ENCODE measurements at places on chromosomes 11 and 22.

DNA sequence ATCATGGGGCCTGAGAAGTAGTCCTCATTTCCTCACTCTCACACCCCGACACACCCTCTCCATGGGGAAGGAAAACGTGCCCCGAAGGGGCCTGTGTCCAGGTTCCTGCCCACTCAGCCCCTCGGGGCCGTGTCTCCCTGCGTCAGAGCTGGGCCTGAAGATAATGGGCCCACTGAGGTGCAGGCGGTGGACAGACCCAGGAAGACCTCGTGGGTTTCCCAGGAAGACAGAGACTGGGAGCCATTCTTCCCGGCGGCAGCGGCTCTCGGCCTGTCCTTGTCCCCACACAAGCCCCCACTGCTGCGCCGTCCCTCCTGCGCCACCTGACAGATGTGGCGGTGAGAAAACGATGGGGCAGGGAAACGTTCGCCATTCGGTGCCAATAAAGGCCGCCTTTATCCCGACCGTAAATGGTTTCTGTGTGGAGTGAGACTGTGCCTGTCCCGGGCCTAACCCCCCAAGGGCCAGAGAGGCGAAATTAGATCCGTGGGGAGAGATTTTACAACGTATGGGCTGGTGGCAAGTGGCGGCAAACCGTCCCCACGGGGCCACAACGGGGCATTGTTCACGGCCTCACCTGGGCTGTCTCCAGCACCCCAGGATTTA lies 89.0 kb downstream of the CDKN1C start:
- DNase-seq: no peak

DNA sequence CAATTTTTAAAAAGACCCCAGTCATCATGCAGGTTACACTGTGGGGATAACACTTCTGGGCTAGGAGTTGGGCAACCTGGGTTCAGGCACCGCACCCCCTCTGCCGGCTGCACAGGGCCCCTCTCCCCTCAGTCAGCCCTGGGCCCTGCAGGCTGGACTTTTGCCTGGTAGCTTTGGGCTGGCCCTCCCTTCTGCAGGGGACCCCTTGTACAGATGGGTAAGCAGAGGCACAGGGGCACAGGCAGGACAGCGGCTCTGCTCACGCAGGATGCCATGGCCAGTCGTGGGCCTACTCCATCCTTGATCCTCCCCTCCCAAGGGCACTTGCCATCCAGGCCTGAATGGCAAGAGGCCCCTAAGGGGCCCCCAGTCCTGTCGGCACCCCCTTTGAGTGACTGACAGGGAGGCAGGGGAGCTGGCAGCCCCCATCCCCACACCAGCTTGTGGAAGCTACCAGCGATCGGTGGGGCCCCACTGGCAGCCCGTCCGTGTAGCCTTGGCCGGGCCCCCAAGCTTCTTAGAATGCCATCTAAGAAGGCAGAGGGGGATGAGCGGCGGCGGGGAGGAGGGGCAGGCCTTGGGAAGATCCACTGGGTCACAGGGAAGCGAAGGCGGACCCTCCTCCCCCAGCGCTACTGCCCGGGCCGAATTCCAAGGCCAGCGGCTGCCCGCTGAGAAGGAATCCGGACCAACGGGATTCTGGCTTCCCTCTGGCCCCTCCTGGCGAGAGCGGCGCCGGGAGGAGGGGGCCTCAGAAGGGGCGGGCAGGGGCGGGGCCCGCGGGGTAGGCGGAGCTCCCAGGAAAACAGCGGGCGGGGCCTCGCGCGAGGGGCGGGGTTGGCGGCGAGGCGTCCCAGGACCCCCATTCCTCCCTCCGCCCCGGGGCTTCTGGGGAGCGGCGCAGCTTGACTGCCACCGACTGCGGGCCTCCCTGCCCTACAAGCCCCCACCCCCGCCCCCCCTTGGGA lies 6.8 kb upstream of the CHKA start:
- DNase-seq: no peak

DNA sequence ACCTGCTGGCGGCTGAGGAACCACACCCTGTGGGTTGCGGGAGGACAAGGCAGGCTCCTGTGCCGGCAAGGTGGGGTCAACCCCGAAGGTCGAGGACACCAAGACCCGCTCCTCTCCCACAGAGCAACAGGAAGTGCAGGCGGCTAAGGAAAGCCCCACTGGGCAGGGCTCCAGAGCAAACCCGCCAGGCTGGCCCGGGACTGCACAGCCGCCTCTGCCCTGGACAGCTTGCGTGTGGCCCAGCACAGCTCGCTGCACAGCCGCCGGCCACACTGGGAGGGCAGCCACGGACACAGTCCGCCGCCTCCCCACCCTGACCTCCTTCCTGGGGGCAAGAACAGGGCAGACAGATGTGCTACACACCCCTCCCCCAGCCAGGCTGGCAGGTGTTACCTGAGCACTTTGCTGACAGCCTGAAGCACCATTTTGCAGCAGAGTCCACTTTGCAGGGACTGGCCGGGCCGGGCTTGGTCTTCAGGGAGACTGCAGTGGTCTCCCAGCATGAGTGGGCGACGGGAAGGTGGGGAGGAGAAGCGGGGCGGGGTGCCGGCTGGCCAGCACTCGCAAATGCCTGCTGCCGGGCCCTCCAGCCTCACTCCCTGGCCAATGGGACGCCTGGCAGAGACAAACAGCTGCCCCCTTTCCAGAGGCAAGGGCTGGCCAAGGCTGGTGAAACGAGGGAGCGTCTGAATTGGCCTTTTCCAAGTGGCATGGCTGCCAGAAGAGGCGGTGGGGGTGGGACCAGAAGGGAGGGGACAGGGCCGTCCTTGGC lies at the start of gene MOB2:
Gene MOB2 (minus strand): TSS at position 726 of the 772 bp plus-strand sequence. CDS start 223 bp downstream, at position 503.
- DNase-seq: no peak

DNA sequence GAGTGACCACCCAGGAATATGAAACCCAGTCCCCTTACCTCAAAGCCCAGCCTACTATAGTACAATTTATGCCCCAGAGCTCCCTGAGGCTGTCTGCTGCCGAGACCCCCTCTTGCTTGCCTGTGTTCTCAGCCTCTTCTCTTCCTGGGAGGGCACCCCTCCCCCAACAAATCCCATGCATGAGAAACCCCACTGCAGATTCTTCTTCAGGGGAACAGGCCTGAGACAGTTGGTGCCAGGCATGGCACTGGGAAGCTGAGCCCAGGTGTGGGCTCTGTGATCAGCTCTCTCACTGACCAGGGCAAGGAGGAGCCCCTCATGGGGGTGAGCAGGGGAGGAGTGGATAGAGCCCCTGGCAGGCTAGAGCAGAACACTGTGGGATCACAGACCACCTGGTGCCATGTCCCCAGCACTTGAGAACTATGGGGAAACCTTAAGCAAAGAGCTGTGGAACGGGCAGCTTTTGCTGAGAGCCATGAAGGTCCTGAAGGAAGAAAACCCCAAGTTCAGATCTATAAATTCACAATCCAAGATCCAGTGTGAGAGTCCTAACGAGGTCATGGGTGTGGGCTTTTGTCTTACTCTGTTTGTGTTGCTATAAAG lies 46.5 kb upstream of the TH start:
- DNase-seq: no peak

- DNase-seq: peak; percentile 9
Observed at GRCh38 chr11:58629857-58630256, 7.4 kb downstream of the CNTF start.

DNA sequence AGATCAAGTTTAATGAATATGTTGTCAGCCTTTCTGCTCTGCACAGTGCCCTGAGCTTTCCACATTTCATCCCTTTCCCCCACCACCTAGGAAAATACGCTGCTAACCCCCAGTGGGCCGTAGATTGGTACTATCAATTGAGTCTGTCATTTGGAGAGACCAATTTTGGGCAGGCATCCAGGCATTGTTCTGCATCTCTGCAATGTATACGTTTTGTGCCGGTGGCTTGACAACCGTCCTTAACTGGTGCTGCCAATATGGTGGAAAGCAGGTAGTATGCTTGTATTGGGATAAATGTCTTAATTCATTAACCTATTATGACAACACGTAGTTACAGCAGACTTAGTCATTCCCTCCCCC lies 1.3 kb downstream of the ELMOD1 start:
- DNase-seq: peak; percentile 9

DNA sequence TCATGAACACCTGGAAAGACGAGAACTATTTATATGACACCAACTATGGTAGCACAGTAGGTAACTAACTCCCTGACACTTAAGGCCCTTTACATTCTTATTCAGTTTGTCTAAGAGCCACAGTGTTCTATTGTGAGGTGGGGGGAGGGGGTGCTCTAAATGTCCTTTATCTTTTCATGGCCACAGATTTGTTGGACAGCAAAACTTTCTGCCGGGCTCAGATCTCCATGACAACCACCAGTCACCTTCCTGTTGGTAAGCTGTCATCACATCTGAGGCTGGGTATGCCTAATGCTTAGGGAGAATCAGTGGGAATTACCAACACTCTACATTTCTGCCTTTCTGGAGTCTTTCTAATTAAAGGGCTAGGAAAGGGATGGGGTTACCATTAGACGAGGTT lies 30.7 kb downstream of the EHF start:
- DNase-seq: no peak

- no peak for DNase-seq
Observed at GRCh38 chr11:44310206-44310462, 195 bp upstream of the ALX4 start.

GRCh38 chr11:76152086-76152681 lies 54.1 kb downstream of the WNT11 start:
- DNase-seq: peak; percentile 93

DNA sequence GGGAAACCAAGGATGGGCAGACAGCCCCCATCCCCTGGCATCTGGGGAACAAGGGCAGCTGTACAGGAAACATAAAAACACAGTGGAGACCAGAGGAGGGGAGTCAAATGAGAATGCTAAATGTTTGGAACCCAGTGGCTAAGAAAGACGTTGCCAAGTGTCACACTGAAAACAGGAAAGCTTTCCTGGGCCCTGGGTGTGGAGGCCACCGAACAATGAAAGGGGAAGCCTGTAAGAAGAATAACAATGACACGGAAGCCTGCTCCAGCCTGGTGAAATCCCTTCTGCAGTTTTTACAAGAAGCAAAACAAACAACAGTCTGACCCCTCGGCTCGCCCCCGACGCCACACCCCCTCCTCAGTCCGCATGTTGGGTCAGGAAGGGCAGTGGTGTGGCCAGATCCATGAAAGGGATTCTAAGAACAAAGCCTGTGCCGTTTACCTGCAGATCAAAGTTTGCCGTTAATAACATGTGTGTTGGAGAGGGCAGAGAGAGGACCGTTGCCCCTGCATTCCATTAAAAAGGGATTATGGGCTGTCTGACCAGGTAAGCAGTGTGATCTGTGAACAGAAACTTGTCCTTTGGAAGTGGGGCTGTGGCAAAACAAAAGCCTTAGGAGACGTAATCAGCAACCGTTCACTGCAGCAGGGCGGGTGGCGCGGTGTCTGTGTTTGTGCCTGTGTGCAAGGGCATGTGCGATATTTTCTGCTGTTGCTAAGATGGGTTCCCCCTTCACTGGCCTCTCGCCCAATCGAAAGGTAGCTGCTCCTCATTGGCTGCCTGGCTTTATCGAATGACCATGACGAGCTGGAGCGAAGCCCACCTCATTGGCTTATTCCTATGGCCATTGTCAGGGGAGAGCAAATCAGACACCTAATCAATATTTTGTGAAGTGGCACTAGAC lies 113.7 kb upstream of the BLID start:
- no peak for DNase-seq

- peak; percentile 51 for DNase-seq
Observed at GRCh38 chr11:13238879-13239514, 38.6 kb upstream of the BMAL1 start.

GRCh38 chr22:31676700-31677099 lies 14.7 kb upstream of the PISD start:
- DNase-seq: peak; percentile 95

GRCh38 chr11:134584706-134585445 lies 172.8 kb upstream of the B3GAT1 start:
- no peak for DNase-seq

GRCh38 chr11:32400670-32401369 lies 34.5 kb downstream of the WT1 start:
- no peak for DNase-seq

DNA sequence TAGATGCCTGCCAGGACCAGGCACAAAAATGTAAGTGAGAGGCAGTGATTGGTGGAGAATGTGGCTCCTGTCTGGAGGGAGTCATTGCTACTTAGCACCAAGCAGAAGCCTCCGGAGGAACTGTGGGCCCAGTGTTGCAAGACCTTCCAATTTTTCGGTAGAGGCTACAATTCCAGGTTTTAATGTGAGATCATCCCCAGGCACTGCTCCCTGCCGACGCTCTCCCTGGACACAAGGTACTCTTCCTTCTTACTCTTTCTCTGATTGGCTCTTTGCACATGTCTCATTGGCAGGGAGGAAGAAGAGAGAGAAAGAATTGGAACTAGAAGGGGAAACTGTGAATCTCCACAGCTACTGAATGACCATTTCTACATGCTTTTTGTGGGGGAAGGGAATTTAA lies 53.7 kb upstream of the EP300 start:
- no peak for DNase-seq

DNA sequence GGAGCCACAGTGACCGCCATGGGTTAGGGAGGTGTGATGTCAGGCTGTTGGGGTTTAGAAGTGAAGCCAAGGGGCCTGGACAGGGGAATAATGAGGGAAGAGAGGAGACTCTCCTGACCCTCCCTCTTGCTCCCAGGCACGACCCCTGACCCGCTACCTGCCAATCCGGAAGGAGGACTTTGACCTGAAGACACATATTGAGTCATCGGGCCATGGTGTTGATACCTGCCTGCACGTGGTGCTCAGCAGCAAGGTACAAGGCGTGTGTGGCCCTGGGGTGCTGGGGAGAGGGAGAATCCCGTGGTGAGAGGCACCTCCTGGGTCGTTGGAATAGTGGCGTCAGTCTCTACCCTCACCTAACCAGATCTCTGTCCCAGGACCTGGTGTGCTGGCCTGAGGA lies 29.5 kb downstream of the TREH start:
- no peak for DNase-seq

DNA sequence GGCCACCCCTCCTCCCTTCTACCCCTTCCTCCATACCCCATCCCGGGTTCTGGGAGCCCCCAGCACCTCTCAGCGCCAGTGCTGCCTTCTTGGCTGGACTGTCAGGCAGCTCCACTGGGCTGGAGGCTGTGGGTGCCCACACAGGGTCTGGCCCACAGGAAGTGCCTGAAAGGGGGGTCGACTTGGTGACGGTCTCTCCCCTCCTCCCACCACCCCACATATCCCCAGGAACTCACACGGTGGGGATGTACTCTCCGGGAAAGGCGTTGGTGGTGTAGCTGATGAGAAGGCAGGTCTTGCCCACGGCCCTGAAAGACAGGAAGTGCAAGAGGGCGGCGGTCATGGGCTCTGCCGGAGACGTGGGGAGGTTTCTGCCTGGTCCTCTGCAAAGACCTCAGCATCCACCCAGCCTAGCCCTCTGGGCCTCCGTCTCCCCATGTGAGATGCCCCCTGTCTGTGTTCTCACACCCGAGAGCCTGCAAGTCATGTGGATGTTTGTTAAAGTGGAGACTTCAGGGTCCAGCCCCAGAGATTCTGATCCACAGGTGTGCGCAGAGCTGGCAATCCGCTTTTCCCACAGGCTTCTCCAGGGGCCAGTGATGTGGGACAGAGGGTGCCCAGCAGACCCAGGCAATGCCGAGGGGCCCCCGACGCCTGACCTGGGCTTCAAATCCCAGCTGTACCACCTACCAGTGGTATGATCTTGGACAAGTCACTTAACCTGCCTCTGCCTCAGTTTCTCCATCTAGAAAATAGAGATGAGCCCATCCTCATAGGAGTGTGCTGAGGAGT lies 2.5 kb downstream of the RAC2 start:
- peak; percentile 71 for DNase-seq

Measured in activated CD4-positive, alpha-beta T cell treated with anti-CD3 and anti-CD28 coated beads, Interleukin-2, amount 50 U/mL, for 48 hours (primary cell).